ENCODE measurements at places on chromosomes 5 and 9.

GRCh38 chr5:181151146-181151545 is 3.8 kb downstream of the OR2V2 start:
- no peak for DNase-seq

DNA sequence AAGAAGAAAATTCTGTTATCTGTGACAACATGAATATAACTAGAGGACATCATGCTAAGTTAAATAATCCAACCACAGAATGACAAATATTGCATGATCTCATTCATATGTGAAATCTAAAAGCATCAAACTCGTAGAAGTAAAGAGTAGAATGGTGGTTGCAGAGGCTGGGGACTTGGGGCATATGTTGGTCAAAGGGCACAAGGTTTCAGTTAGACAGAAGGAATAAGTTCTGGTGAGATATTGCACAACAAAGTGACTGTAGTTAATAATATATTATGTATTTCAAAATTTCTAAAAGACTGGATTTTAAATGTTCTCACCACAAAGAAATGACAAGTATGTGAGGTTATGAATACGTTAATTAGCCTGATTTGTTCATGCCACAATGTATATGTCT is 24.8 kb downstream of the GRIA1 start:
- no peak for DNase-seq

DNA sequence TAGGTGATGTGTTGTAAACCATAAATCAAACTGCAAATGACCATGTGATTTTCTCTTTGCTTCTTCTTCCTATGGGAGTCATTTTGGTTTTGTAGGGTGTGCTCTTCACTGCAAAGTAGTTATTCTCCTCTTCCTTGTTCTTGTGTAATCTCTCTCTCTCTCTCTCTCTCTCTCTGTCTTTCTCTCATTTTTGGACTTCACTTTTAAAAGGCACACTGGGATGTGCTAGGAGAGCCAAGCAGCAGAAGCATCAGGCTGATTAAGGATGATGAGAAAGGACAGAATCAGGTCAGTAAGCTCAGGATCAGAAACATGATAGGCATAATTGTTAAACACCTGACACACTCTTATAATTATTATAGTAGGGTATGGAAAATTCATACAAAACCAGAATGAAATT is 505.3 kb upstream of the ZNF608 start:
- no peak for DNase-seq

DNA sequence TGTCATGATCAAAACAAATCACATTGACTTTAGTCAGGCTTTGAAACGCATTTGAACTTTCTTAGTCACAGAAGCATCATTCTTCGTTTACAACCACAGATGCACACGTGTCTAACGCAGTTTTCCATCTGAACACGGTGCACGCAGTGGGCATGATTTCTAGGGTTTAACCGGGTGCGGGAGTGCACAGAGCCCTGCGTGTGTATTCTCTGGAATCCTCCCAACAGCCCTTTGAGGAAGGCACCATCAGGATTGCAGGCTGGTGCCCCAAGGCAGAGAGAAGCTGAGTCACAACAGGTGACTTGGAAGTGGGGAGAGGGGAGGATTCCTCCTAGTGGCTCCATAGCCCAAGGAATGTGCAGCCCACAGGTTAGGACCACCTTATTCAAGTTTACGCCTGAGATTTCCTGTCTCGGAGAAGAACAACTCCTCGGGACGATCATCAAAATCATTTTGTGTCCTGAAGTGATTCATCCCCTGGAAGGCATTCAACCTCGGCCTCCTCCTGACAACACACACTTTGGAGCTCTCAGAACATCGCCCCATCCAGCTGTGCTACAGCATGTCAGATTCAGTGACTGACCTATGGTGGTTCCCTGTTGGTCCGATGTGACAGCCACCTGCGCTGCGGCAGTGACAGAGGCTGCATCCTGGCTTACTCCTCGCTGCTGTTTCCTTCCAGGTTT is 13.1 kb downstream of the ROPN1L start:
- DNase-seq, result no peak

DNA sequence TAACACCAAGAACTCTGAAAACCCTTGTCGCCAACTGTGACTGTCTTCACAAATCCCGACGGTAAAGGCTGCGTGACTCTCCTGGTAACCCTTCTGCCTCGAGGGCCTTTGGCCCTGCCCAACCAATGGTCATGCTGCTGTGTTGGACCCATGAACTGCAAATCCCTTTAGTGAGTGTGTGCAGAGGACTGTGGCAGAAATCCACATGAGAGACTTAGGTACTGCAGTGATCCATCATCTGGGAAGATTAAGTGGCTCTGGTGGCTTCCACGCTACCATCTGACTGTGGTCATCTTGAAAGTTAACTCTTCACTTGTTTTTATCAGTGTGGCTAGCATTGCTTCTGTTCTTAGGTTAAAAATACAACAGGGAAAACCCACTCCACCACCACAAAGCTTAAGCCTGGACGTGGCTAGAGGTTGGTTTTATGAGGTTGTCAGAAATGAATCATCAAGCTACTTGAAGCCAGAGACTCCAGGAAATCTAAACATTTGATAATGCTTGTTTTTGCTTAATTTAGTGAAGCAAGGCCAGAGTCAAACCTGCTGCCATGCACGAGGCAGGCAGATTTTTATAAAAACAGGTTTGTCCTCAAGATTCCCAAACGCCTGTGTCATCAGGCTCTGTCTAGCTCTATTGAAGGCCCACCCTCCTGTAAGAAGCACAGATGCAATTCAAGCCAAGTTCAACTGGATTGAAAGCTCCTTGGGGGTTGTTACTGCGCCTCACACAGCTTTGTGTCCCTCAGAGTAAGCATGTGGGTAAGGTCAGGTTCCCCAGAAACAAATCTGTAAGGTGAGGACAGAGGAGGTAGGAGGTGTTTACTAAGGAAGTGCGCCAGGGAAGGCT is 52.7 kb upstream of the ERCC6L2 start:
- no peak for DNase-seq

GRCh38 chr5:32109236-32109635 is 64.9 kb downstream of the GOLPH3 start:
- no peak for DNase-seq

- DNase-seq, result no peak
Observed at GRCh38 chr5:35821513-35821912, 35.2 kb upstream of the IL7R start.

- DNase-seq, result no peak
Observed at GRCh38 chr5:78320401-78320800, 25.9 kb upstream of the AP3B1 start.

DNA sequence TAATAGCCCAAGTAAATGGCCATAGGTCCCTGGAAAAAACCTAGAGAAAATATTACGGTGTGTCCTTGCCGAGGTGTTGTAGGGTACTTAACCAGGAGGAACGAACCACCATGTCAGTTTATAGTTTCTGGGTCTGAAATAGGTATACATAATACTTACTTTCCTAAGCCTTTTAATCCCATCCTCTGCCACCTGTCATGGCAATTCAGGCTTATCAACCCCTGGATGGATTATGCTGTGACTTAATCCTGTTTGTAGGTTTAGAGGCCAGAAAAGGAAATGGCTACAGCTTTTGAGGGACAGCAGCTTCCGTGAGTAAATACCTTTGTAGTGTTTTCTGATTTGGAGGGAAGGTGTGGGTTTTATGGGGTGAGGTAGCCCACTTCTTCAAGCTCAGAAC is 89.1 kb upstream of the PTPRD start:
- no peak for DNase-seq
